ENCODE measurements at places on chromosomes 3 and 15. TPM values are rescaled to one million over a fixed set of nuclear protein-coding genes. Genes with fewer than 3 reads are reported as not detected.
A peak's percentile ranks its signal among the peaks of the same experiment; 100 is the strongest.

DNA sequence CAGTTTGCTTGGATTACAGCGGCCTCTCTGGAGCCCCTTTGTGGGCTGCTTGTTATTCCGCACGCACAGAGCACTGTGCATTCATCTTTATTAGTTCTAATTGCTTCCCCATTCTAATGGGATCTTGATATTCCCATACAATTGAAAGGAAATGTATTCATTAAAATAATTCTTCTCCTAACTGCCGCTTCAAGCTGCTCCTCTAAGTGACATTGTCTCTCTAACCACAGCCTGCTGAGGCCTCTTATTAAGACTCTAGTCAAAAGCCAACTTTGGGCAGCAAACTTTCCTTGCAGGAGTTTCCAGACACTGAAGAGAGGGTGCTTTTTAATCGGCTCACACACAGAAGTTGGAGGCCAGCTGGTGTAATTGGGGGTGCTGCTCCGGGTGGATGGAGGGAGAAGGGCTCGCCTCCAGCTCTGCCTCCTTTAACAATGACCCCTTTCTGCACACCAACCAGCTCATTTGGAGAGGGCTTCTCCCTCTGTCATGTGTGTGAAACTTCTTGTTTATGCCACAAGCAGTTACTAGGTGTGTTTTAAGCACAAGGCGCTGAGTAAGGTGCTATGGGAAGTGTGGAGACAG, 5.6 kb upstream of the MAGEF1 start:
- H3K27me3 ChIP-seq, result peaks cover 16% of the 10 kb centered on the region
- H3K36me3 ChIP-seq, result no peaks in the 10 kb centered on the region
- DNase-seq, result no peak
- H3K4me3 ChIP-seq, result no peak overlapping the region
- no peak overlapping the region for H3K27ac ChIP-seq

DNA sequence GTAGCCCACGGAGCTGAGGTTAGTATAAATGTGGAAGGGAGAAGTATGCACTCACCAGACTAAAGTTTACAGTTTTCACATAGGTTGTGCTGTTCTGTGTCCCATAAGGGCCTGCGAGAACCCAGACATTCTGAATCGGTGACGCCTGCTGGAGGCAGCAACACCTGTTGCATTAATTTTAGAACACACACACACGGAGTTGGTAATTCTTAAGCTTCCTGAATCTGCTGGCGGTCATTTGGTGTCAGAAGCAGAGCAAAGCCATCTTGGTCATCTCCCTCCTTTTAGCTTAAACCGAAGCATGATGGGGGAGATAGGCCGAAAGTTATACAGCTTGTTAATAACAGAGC, 41.1 kb upstream of the AP3B2 start:
- peak overlapping the region; percentile 100 for H3K4me3 ChIP-seq
- peak overlapping the region; percentile 99 for H3K27ac ChIP-seq
- H3K4me1 ChIP-seq, result peaks cover 28% of the 10 kb centered on the region
- no peaks in the 10 kb centered on the region for H3K27me3 ChIP-seq

Gene SPINK8
- total RNA-seq, result not detected

DNA sequence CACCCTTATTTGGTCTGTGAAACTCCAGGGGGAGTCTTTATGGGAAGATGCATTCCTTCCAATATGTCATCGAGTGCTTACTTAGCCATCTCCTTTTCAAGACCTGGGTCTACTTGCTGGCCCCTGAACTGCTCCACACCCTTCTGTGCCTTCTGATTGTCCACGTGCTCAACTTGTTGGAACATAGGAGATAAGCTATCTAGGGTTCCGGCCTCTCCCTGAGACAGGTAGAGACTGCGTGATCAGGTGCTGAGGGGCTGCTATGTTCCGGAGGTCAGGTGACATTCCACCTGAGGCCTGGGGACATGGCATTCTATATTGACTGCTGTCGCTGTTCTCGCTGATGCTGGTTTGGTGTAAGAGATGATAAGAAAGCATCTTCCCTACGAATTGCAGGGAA, 65.6 kb downstream of the ATP1B3 start:
- H3K36me3 ChIP-seq, result no peaks in the 10 kb centered on the region
- H3K4me3 ChIP-seq, result no peak overlapping the region
- H3K27ac ChIP-seq, result no peak overlapping the region
- H3K4me1 ChIP-seq, result peaks cover 22% of the 10 kb centered on the region
- H3K27me3 ChIP-seq, result no peaks in the 10 kb centered on the region

GRCh38 chr15:26673445-26673844, 99.4 kb downstream of the GABRB3 start:
- DNase-seq, result no peak
- H3K27ac ChIP-seq, result no peak overlapping the region
- no peak overlapping the region for H3K4me3 ChIP-seq
- no peaks in the 10 kb centered on the region for H3K36me3 ChIP-seq
- H3K27me3 ChIP-seq, result no peaks in the 10 kb centered on the region

Gene SAXO2
- not detected for total RNA-seq

DNA sequence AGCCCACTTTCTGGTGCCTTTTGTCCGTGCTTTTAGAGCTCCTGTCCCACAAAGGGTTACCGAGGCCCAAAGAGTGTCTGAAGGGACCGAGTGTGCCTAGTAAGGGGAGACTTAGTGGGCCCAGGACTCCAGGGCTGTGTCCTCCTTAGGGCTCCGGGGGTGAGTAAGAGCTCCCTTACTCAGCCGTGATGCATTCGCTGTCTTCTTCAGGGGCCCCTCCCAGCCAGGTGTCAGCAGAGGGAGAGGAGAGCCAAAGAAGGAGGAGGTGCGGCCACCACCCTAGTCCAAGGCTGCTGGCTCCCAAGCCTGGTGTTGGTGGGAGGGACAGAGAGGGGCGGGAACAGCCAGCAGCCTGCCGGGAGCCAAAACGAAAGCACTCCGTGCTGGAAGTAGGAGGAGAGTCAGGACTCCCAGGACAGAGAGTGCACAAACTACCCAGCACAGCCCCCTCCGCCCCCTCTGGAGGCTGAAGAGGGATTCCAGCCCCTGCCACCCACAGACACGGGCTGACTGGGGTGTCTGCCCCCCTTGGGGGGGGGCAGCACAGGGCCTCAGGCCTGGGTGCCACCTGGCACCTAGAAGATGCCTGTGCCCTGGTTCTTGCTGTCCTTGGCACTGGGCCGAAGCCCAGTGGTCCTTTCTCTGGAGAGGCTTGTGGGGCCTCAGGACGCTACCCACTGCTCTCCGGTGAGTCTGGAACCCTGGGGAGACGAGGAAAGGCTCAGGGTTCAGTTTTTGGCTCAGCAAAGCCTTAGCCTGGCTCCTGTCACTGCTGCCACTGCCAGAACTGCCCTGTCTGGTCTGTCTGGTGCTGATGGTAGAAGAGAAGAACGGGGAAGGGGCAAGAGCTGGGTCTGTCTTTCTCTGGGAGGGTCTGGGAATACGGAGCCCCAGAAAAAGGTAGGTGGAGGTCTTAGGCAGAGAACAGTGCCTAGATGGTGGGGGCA, at the start of gene IL17RC:
TSS of gene IL17RC (plus strand) at position 365 of the 947 bp plus-strand sequence. CDS start at position 583, 218 bp downstream.
- H3K27me3 ChIP-seq, result peaks cover 10% of the 10 kb centered on the region
- DNase-seq, result no peak
- H3K4me1 ChIP-seq, result peaks cover 12% of the 10 kb centered on the region
- H3K4me3 ChIP-seq, result peak within 1 kb of the TSS; percentile 68
- no peak within 1 kb of the TSS for H3K27ac ChIP-seq

Gene GOLGA6L24
- total RNA-seq, result not detected

DNA sequence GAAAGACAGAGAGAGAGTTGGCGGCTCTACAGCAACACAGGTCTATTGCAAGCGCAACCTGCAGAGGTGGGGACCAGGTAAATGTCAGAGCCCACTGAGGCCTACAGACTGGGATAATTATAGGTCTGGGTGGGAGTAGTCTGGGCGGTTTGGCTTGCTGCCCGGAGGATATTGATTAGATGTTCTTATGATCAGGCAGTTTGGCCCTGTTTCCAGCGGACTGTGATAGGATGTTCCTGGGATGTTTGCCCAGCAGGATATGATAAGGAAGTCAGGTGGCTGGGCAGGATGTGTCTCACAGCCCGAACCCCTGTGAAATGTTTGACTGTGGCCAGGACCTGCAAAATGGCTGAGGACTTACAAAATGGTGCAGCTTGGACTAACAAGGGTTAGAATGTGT, 364.9 kb downstream of the NAALADL2 start:
- H3K4me1 ChIP-seq, result no peaks in the 10 kb centered on the region
- no peaks in the 10 kb centered on the region for H3K27me3 ChIP-seq
- H3K27ac ChIP-seq, result no peak overlapping the region
- DNase-seq, result no peak

Gene HAUS2
- total RNA-seq, result 45.5 TPM

Gene SPTBN5
- 0.90 TPM for total RNA-seq

- no peak for DNase-seq
- no peak overlapping the region for H3K4me3 ChIP-seq
- H3K36me3 ChIP-seq, result no peaks in the 10 kb centered on the region
These were observed 89.5 kb downstream of the ANP32A start for GRCh38 chr15:68730976-68731897.

Gene CLDN18
- total RNA-seq, result not detected

Gene EIF4E3
- 17.9 TPM for total RNA-seq

All from activated T-helper 2 cell treated with anti-CD3 and anti-CD28 coated beads, Interferon-gamma antibody, Interleukin-2, Interleukin-4, amounts not matched to agents 10 μg/mL and 5 μg/mL and 100 μg/mL, durations not matched to agents 14 hours and 24 hours and 36 hours (primary cell).